ENCODE measurements at places on chromosomes 4 and X. TPM values are rescaled to one million over a fixed set of nuclear protein-coding genes. Genes with fewer than 3 reads are reported as not detected.

DNA sequence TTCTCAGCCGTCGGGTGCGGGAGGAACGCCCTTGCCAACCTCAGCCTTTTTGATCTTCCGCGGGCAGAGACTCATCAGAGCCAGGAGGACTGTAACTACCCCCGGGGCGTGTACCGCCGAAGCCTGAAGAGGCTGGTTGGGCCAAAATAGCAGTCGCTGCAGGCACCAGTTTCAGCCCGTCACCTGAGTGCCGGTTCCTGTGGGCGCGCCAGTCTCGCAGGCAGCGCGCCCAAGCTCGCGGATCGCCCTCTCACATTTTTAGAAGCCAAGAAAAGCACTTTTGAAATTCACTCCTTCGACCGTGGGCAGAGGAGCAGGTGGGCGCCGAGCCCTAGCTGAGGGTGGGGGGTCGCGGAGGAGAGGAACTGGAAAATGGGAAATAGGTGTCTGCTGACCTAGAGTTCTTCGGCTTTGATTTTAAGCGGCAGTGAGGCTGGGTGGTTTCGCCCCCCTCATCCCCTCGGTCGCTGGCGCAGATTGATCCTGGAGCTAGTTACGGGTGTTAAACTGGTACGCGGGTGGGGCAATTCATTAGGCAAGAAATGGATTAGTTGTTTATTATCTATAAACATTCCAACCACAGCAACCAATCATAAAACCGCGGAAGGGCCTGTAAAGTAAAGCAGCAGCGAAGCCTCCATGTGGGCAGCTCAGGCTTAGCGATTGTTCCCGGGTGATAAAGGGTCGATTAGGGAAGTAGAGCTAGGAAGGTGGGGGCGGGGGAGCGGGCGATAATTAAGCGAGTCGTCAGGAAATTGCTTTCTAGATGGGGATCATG is 69.2 kb downstream of the FBXO8 start:
- no peak for DNase-seq

Gene TMPRSS11D
- total RNA-seq, result not detected

DNA sequence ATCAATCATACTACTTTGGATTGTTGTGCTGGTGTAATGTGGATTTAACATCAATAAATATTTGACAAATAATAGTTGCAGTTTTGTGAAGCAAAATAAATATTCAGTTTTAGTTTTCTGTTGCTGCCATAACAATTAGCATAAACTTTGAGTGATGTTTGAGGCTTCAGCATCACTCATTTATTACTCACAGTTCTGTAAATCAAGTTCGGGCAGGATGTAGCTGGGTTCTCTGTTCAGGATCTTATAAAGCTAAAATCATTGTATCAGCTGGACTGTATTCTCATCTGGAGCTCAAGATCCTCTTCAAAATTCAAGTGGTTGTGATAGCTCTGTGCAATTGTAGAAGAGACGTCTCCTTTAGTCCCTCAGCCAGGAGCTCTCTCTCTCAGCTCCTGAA is 81.7 kb downstream of the CBR4 start:
- DNase-seq, result no peak

GRCh38 chr4:165563851-165564250 is 185.0 kb downstream of the CPE start:
- no peak for DNase-seq

- no peak for DNase-seq
These were observed 22.4 kb downstream of the TMEM33 start for GRCh38 chr4:41957634-41958033.

Gene USP26
- total RNA-seq, result not detected

DNA sequence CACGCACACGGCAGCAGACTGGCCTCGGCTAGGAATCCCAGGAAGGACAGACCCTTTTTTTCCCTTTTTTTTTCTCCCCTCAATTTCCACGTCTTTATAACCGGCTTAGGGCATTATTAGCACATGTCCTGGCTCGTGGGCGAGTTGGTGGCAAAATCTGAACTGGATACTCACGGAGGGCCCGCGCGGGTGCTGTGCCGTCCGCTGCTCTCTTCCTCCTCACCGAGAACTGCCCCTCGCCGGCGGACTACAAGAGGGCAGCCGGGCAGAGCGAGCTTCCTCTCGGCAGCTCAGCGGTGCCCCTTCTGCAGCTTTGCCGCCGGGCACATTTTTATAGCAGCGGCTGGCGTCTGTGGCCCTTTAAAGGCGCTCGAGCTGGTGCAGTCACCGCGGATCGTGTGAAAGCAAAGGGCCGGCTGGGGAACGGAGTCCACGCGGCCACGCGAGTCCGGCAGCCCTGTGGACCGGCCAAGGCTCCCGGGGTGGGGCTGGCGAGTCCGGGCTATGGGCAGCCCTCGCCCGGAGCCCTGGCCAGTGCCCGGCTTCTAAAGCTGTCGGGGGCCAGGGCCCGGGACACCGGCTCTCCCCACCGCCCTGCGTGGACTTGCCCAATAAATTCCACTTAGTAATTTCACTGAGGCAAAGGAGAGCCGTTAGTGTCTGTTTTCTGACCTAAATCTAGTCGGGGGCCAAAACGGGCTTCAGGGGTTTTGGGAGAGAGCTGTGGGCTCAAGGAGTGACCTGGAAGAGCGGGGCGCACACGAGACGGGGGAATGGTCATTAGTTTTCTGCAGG is 1.3 kb upstream of the CITED1 start:
- no peak for DNase-seq

DNA sequence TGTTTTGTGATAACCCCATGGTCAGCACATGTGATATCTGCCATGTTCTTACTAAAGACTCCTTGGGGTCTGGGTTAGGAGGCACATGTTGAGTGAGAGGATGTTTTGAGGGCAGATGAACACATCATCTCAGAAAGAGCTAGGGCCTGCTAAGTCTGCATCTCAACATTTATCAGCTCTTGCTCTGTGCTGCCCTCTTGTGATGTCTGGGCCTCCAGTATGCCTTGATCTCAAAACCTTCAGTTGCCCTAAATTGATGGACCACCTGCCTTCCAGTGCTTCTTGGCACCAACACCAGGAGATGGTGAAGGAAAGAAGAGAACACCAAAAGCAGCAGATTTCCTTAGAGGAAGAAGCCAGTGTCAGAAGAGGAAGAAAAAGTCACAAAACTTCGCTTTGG is 22.5 kb downstream of the MID1 start:
- DNase-seq, result no peak

DNA sequence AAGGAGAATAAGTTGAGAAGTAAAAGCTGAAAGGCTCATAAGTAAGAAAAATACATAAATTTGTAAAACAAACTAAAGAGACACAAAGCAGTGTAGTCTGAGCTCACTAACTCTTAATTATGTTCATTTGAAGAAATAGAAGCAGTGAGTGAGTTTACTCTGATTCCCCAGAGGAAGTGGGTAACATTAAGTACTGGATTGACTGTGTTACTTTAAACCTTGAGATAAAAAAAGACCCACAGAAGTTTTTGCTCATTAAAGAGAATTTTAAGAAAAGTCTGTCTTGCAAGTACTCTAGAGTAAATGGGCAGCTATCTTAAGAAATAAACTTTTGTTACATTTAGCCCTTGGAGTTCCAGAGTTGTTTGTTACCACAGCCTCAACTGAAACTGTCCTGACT is 2466.9 kb downstream of the PCDH7 start:
- no peak for DNase-seq

DNA sequence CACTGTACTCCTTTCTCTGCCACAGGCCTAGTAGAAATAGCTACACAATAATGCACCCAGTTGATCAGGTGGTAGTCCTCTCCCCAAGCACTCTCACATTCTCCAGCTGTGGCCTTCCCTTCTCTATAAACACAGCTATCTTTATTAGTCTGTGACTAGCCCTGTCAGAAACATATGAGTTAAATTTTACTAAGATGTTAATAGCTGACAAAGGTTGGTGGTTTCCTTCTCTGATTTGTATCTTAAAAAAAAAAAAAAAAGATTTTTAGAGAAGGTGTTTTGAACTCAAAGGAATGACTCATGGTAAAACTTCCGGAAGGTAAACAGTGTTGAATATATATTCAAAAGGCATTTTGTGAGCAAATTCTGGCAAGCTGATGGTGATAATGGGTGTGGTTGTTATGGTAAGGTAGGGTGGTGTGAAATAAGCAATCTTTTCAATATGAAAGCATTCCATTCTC is 327.4 kb downstream of the PPP3CA start:
- DNase-seq, result no peak

DNA sequence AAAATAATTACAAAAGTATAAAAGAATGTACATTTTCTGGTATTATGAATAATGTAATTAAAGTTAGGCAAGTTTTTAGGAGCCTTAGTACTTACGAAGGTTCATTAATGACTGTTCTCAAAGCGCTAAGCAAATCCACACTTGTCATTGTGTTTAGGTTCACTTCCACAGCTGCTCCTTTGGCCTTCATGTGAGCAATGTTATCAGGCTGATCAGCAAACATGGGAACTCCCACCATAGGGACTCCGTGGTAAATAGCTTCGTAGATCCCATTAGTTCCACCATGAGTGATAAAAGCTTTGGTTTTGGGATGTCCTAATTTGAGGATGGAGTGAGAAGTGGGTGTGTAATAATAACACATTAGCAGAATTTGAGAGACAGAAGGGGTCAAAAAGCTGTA is 45.1 kb downstream of the UGT2A2 start:
- DNase-seq, result no peak

Gene RIPPLY1
- total RNA-seq, result not detected

DNA sequence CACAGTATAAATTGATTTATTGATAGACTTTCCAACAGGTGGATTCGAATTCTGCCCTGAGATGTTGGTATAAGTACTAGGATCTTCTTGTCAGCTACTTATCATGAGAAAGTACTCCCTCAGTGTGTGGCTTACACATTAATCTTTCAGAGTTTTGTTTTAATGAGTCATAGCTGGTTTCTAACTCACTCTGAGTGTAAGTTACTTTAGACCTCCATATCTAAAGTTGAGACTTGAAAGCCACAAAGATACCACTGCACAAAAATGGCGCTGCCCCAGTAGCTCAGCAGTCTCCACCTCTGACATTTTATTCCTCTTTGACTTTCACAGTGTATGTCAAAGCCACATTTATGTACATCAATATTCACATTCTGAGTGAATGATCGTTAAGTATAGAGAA is 318.5 kb downstream of the ARAP2 start:
- DNase-seq, result no peak

Gene ALB
- total RNA-seq, result 51.5 TPM

Gene LIMCH1
- total RNA-seq, result 44.4 TPM

Gene CLGN
- total RNA-seq, result not detected

DNA sequence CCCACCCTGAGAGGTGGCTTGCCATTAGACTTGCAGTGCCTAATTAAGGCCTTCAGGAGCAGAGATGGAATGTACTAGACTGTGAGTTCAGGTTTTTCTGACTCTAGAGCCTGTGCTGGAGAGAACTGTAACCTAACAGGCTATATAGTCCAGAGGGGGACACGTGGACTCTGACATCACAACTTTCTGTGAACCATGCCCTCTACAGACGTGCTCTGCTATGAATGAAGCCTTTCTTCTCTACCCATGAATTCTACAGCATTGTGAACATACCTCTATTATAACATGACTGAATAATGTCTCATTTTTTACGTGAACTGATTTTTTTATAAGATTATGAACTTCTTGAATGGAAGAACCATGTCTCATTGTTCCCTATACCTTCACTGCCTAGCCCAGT is 68.8 kb downstream of the EVC2 start:
- DNase-seq, result no peak

Gene FAM47E
- not detected for total RNA-seq

- no peak for DNase-seq
These were observed 16.0 kb upstream of the MID1 start for GRCh38 chrX:10636337-10636736.

- DNase-seq, result no peak
These were observed 1.0 kb downstream of the LRP2BP start for GRCh38 chr4:185394568-185395237.

GRCh38 chrX:47540754-47541538 is 20.1 kb upstream of the ARAF start:
- peak; percentile 54 for DNase-seq

Gene SPACA5
- not detected for total RNA-seq

GRCh38 chr4:182042945-182043344 is 200.3 kb upstream of the TENM3 start:
- no peak for DNase-seq

GRCh38 chr4:53150631-53151488 is 215.0 kb downstream of the SCFD2 start:
- DNase-seq, result no peak

- DNase-seq, result no peak
These were observed 13.6 kb downstream of the GASK1B start for GRCh38 chr4:158159054-158159717.

Gene TLR6
- 0.11 TPM for total RNA-seq

DNA sequence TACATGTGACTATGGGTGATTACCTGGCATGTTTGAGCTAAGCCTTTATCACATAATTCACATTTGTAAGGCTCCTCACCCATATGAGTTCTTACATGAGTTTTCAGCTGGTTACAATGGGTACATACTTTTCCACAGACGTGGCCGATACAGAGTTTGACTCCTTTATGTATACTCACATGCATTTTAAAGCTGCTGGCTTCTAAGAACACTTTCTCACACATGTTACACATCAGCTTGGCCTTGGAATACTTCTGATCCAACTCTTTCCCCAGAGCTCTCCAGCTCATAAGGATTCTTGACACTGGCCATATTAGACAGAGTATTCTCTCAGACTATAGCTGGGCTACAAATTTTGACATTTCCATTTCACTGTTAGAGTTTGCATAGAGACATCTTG is 66.3 kb downstream of the TAB3 start:
- no peak for DNase-seq

DNA sequence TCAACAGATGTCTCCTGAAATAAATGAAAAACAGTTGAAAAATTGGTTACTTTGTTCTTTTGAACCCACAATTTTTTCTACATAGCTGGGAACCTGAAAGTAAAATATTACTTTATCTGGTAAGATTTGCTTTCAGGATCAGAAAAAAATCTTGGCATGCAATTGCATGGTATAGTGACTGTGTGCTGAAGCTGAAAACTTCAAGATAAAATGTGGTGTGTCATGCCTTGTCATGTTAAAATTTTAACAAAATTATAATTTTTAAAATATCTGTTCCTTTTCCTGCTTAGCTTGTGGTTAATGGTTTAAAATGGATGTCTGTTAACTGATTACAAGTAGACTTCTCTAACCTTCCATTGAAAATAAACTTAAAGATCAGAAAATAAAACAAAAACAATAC is 904.8 kb downstream of the PDHA2 start:
- no peak for DNase-seq

DNA sequence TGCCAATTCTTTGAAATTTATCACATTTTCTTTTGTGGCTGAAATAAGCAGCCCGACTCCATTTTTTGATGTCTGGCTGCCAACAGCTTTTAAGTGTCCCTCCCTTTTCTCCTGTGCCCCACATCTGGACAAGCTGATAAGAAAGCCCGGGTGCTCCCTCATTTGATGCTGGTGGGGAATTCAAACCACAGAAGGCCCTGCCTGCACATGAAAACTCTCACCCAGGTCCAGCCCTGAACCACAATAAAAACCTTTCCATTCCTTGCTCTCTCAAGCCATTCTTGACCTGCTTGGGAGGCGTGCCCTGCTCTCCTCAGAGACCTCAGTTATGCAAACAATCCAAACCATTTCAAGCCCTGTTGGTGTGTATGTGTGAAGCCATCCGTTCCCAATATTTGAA is 93.9 kb downstream of the FAM53A start:
- no peak for DNase-seq
